ENCODE measurements at places on chromosomes 6 and 20. TPM values are rescaled to one million over a fixed set of nuclear protein-coding genes. Genes with fewer than 3 reads are reported as not detected.

The PREP gene
- 39.4 TPM for total RNA-seq

The BLCAP gene
- 45.1 TPM for total RNA-seq

The MARCKS gene
- 20.5 TPM for total RNA-seq

The HLA-DQA1 gene
- not detected for total RNA-seq

The ZNF341 gene
- total RNA-seq, result 4.4 TPM

The CLPSL1 gene
- not detected for total RNA-seq

The OR2W1 gene
- total RNA-seq, result not detected

The CLVS2 gene
- 0.07 TPM for total RNA-seq

The SRMS gene
- not detected for total RNA-seq

The OPN5 gene
- not detected for total RNA-seq

The SLC2A10 gene
- total RNA-seq, result not detected

The NHLRC1 gene
- 1.5 TPM for total RNA-seq

The MMS22L gene
- total RNA-seq, result 12.6 TPM

The REM1 gene
- total RNA-seq, result 0.10 TPM

The DUSP15 gene
- total RNA-seq, result 0.64 TPM

The TREM2 gene
- total RNA-seq, result not detected

The TENT5A gene
- 1.1 TPM for total RNA-seq

The APOBEC2 gene
- not detected for total RNA-seq

The C6orf58 gene
- total RNA-seq, result 0.14 TPM

The SLC35A1 gene
- 9.9 TPM for total RNA-seq

The B3GAT2 gene
- 0.07 TPM for total RNA-seq

The NKAIN2 gene
- total RNA-seq, result not detected

All from A549 treated with CpdA at 1 μM for 4 hours (cell line).